ENCODE measurements at places on chromosomes 4 and X. TPM values are rescaled to one million over a fixed set of nuclear protein-coding genes. Genes with fewer than 3 reads are reported as not detected.

TDO2 gene
- 2.1 TPM for total RNA-seq

P2RY8 gene
- 3.2 TPM for total RNA-seq

- H3K27me3 ChIP-seq, result no peaks in the 10 kb centered on the region
- DNase-seq, result no peak
- H3K4me1 ChIP-seq, result no peaks in the 10 kb centered on the region
- H3K36me3 ChIP-seq, result no peaks in the 10 kb centered on the region
- H3K27ac ChIP-seq, result no peak overlapping the region
- no peak overlapping the region for H3K4me3 ChIP-seq
Observed at GRCh38 chrX:20421697-20422096, 155.0 kb upstream of the RPS6KA3 start.

DNA sequence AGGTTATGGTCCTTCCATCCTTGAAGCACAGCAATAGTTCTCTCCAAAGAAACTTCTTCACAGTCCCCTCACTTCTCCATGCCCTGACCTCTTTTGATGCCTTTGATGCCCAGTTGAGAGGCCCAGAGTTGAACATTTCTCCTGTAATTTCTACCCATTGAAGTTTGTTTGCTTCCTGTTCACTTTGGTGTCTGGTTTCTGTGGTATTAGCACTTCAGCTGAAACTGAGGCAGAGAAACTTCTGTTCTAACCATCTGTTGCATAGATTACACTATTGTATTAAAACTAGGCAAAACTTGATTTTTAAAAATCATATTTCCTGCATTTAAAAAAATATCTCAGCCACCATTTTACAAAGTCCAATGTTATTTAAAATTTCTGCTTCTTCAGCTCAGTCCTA is 89.8 kb upstream of the ADGRG2 start:
- no peaks in the 10 kb centered on the region for H3K4me1 ChIP-seq
- no peak overlapping the region for H3K27ac ChIP-seq
- no peaks in the 10 kb centered on the region for H3K36me3 ChIP-seq
- no peak for DNase-seq
- H3K27me3 ChIP-seq, result no peaks in the 10 kb centered on the region

GRCh38 chr4:177862541-177863176 is 420.4 kb upstream of the AGA start:
- H3K4me3 ChIP-seq, result no peak overlapping the region
- DNase-seq, result peak; percentile 56

DNA sequence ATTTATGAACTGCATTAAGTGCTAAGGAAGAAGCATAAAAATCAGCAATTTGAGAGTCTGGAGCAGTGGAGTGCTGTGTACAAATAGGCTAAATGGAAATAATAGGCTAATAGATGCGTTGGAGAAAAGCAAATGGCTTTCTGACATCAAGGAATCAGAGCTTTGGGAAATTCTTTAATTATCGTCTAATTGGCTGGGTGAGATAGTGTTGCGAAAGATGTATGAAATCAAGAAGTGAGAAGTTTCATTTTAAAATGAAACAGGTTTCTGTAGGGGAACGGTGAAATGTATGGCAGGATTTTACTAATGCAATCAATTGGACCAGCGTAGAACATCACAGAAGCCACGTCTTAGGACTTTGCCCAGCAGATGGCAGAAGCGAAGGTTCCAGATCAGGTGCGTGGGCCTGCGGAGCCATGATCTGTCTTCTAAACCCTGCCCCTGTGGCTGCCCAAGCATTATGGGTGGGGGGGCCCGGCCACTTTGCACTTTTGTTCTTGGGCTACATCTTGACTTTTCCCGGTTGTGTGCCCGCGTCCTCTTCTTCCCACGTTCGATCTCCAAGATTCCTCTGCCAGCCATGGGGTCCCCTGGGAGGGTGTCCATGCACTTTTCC is 118.5 kb upstream of the SHISA3 start:
- H3K27ac ChIP-seq, result no peak overlapping the region
- DNase-seq, result no peak
- no peak overlapping the region for H3K4me3 ChIP-seq
- peaks cover 6% of the 10 kb centered on the region for H3K4me1 ChIP-seq

FRYL gene
- 57.0 TPM for total RNA-seq

DNA sequence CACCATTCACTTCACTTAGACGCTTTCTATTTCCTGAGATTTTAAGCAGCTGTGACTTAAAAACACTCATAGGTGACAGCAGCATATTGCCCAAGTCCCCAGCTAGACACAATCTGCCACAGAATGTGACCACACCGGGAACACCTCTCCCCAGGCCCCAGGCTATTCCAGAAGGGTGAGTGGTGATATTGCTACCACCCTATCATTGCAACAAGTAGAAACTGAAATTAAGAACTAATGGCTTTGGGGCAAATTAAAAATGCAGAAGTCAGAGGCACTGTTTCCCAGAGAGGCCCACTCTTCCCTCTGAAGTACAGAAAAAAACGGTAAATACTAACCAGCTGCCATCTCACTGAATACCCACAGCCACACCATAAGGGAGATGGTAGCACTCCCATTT is 35.0 kb downstream of the QDPR start:
- H3K27ac ChIP-seq, result no peak overlapping the region
- DNase-seq, result no peak
- no peak overlapping the region for H3K4me3 ChIP-seq
- no peaks in the 10 kb centered on the region for H3K27me3 ChIP-seq
- no peaks in the 10 kb centered on the region for H3K4me1 ChIP-seq

DNA sequence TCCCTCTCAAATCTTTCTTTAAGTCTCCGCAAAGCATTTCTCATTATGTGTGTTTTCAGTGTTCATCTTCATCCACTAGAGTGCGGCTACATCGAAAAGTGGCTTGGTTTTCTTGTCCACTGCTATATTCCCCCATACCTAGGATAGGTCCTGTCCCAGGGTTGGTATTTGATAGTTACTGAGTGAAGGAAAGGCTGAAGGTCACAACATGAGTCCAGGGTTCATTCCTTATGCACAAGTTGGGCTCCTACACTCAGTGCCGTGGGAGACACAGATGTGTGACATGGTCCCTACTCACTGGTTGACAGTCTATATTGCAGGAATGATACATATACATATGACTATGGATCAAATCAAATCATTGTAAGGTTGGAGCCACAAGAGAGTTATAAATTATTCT is 55.4 kb upstream of the RELL1 start:
- H3K4me3 ChIP-seq, result no peak overlapping the region
- H3K36me3 ChIP-seq, result no peaks in the 10 kb centered on the region
- H3K4me1 ChIP-seq, result no peaks in the 10 kb centered on the region
- no peak for DNase-seq
- H3K27ac ChIP-seq, result no peak overlapping the region

- H3K4me3 ChIP-seq, result no peak overlapping the region
- H3K4me1 ChIP-seq, result peaks cover 6% of the 10 kb centered on the region
- DNase-seq, result peak; percentile 79
- H3K27ac ChIP-seq, result no peak overlapping the region
- H3K36me3 ChIP-seq, result peaks cover 24% of the 10 kb centered on the region
- no peaks in the 10 kb centered on the region for H3K27me3 ChIP-seq
Observed at GRCh38 chr4:1315306-1315705, 25.6 kb downstream of the MAEA start.

SNX25 gene
- 178 TPM for total RNA-seq

DNA sequence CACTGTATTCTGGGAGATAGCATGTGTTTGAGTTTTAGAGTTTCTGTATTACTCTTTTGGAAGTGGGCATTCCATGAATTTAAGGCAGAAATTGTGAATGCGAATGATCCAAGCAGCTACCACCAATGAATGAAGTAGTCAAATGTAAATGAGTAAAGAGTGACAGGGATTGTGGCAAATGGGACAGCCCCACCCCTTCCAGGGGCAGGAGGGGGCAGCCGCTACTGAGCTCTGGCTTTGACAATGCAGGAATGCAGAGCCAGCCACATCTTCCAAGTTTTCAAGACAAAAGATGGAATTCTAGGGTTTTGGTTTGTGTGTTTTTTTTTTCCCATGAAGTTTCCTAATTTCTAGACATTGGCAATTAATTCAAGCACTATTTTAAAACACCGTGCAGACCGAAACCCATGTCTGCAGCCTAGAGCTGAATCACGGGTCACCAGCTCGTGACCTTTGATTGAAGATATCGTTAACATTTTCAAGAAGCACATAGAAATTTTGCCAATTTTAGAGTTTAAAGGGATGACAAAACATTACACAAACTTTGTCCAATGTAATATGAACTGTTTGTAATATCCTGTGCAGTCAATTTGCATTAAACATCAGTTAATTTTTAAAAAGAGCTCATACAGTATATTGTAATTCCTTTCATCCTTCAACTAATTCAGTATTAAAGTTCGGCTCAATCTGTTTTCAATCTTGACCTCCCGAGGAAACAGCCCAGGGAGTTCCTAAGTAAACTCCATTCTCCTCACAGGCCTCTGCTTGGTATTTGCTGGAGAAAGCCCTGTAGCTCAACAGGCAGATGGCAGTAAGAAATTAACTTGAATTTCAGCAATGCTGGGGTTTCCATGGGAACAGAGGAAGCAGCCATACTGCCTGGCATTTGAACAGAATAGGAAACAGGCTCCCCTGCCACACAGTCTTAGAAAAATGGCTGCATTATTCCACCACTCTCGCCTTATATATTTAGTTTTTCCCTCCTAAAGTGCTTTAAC is 83.4 kb downstream of the UCHL1 start:
- H3K36me3 ChIP-seq, result no peaks in the 10 kb centered on the region
- H3K4me1 ChIP-seq, result no peaks in the 10 kb centered on the region
- H3K27ac ChIP-seq, result no peak overlapping the region
- H3K4me3 ChIP-seq, result no peak overlapping the region

- no peaks in the 10 kb centered on the region for H3K27me3 ChIP-seq
- no peaks in the 10 kb centered on the region for H3K36me3 ChIP-seq
- H3K4me3 ChIP-seq, result peak overlapping the region; percentile 45
- H3K27ac ChIP-seq, result peak overlapping the region; percentile 55
- H3K4me1 ChIP-seq, result no peaks in the 10 kb centered on the region
Observed at GRCh38 chr4:16896881-16897750, 1.3 kb downstream of the LDB2 start.

USP17L27 gene
- not detected for total RNA-seq

SHROOM2 gene
- total RNA-seq, result 15.7 TPM

DNA sequence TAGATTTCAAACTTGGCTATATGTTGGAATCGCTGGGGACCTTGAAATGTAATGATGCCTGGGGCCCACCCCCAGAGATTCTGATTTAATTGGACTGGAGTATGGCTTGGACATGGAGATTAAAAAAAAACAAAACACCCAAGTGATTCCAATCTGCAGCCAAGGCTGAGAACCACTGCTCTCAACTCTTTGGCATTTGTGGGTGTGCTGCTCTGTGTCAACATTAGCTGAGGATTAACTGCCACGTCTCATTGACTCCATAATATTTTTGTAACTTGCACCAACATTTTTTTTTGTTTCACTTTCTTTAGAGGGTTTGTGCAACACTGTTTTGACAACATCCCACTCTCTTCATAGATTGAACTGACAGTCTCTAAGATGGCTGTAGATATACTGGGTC is 41.1 kb upstream of the PDK3 start:
- no peak overlapping the region for H3K4me3 ChIP-seq
- peaks cover 9% of the 10 kb centered on the region for H3K4me1 ChIP-seq
- no peak overlapping the region for H3K27ac ChIP-seq
- no peaks in the 10 kb centered on the region for H3K27me3 ChIP-seq
- no peak for DNase-seq

DNA sequence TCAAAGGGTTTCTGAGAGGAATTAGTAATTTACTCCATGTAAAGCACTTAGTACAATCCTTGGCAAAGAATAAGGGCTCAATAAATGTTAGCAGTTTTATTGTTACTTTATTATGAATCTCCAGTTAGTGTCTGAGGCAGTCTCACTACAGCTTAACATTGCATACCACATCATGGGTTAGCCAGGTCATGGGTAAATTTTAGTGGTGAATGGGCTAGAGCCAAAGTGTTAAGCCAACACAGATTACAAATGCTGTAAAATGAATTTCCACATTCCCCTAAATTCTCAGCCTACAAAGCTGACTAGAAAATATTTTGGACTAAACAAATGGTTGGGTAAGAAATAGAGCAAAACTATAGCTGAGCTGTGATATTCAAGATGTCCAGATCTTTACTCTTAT is 72.4 kb downstream of the NRK start:
- no peaks in the 10 kb centered on the region for H3K27me3 ChIP-seq
- DNase-seq, result no peak
- no peak overlapping the region for H3K27ac ChIP-seq
- H3K4me1 ChIP-seq, result no peaks in the 10 kb centered on the region

DNA sequence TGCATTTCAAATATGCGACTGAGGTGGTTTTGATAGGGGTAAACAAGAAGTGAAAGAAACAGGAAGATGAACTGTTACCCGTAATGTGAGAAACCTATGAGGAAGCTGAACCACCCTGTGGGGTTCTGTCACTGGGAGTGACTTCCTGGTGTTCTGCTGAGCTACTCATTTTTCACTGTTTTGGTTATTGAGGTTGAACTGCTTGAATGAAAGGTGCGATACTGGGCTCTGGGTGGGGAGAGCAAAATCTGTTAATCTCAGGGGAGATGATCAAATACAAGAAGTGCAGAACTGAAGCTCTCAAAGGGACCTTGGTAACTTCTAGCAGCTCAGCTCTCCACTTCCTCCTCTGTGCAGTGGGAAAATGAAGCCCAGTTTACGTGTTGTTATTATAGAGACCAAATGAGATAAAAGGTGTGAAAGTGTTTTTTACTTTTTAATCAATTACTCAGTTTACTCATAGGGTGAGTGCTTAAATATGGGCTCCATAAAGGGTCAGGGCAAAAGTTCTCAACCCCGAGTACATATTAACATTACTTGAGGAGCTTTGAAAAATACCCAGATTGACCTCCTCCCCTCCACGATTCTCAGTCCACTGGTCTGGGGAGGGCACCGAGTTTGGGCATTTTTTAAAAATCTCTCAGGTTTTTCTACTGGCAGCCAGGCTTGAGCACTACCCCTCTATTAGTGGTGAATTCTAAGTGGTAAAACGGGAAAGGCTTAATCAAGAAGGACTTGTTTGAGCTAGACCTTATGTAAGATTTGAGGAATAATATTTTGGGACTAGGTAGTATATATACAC is 66.7 kb downstream of the COQ2 start:
- no peak overlapping the region for H3K4me3 ChIP-seq
- H3K27me3 ChIP-seq, result no peaks in the 10 kb centered on the region

GRCh38 chrX:12843668-12844279 is 23.1 kb upstream of the TLR7 start:
- H3K36me3 ChIP-seq, result no peaks in the 10 kb centered on the region
- no peaks in the 10 kb centered on the region for H3K27me3 ChIP-seq
- no peak for DNase-seq

GRCh38 chr4:15956179-15956850 is 6.7 kb downstream of the FGFBP2 start:
- H3K27ac ChIP-seq, result no peak overlapping the region
- H3K4me3 ChIP-seq, result no peak overlapping the region
- peaks cover 5% of the 10 kb centered on the region for H3K4me1 ChIP-seq
- H3K36me3 ChIP-seq, result no peaks in the 10 kb centered on the region
- H3K27me3 ChIP-seq, result no peaks in the 10 kb centered on the region

DNA sequence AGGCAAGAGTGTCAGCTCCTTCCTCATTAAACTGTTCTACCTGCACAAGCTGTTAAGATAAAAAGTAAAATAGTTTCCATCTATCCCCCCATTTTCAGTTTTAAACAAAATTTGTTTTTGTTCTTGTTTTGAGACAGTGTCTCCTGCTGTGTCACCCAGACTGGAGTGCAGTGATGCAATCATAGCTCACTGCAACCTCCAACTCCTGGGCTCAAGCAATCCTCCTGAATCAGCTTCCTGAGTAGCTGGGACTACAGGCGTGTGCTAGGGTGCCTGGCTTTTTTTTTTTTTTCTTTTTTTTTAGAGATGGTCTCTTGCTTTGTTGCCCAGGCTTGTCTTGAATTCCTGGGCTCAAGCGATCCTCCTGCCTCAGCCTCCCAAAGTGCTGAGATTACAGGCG is 105.4 kb downstream of the HS6ST2 start:
- no peak overlapping the region for H3K4me3 ChIP-seq
- H3K27me3 ChIP-seq, result no peaks in the 10 kb centered on the region
- H3K4me1 ChIP-seq, result no peaks in the 10 kb centered on the region
- DNase-seq, result no peak
- no peaks in the 10 kb centered on the region for H3K36me3 ChIP-seq
- no peak overlapping the region for H3K27ac ChIP-seq

SLC2A9 gene
- 5.4 TPM for total RNA-seq

Measured in upper lobe of left lung (tissue), 6 donors.